ENCODE measurements at places on chromosomes 11 and 22. TPM values are rescaled to one million over a fixed set of nuclear protein-coding genes. Genes with fewer than 3 reads are reported as not detected.

SPECC1L gene
- total RNA-seq = 48.7 TPM

GRCh38 chr11:8989453-8989852, 14.3 kb downstream of the NRIP3 start:
- DNase-seq = no peak

GRCh38 chr22:44369293-44369661, 56.5 kb upstream of the SHISAL1 start:
- DNase-seq = no peak

- DNase-seq = no peak
Measured at GRCh38 chr11:89182773-89183518, 5.3 kb downstream of the TYR start.

GRCh38 chr11:33651555-33651954, 49.1 kb downstream of the C11orf91 start:
- no peak for DNase-seq

DNA sequence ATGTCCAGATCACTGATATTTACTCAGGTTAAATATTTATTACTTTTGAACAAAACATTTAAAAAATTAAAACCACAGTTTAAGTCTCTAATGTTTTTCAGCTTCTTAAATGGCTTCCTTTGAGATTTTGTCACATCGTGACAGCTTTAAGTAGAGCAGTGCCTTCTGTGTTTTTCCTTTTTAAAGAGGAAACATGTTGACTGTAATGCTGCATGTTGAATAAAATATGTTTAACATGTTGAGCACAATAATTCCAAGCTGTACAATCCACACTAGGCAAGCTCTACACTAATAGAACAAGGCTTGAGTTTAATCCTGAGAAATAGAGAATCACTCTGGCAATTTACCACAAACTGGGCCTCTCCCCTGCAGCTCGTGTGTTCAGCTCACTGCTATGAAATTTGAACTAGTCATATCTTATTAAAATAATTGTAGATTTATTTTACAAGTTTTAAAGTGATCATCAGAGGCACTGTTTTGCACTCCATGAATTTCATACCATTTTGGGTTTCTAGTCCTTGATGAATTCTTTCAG, 368.3 kb downstream of the SOX6 start:
- no peak for DNase-seq

GRCh38 chr11:120827820-120828219, 196.1 kb upstream of the TBCEL start:
- DNase-seq = no peak

All from T-cell (primary cell).